ENCODE measurements at places on chromosomes 6 and 20. TPM values are rescaled to one million over a fixed set of nuclear protein-coding genes. Genes with fewer than 3 reads are reported as not detected.

The NTSR1 gene
- 0.21 TPM for total RNA-seq

The ADA gene
- total RNA-seq, result 110 TPM

The MOCS1 gene
- not detected for total RNA-seq

The CDYL gene
- 32.5 TPM for total RNA-seq

The DPPA5 gene
- total RNA-seq, result not detected

- no peaks in the 10 kb centered on the region for H3K27me3 ChIP-seq
- no peak overlapping the region for H3K4me3 ChIP-seq
- H3K27ac ChIP-seq, result no peak overlapping the region
- H3K36me3 ChIP-seq, result peaks cover 14% of the 10 kb centered on the region
- H3K4me1 ChIP-seq, result peaks cover 7% of the 10 kb centered on the region
Observed at GRCh38 chr20:37755665-37756064, 61.8 kb downstream of the CTNNBL1 start.

GRCh38 chr6:145213614-145214013, 521.7 kb downstream of the EPM2A start:
- H3K4me3 ChIP-seq, result no peak overlapping the region
- no peaks in the 10 kb centered on the region for H3K4me1 ChIP-seq
- H3K27ac ChIP-seq, result no peak overlapping the region
- H3K36me3 ChIP-seq, result no peaks in the 10 kb centered on the region

DNA sequence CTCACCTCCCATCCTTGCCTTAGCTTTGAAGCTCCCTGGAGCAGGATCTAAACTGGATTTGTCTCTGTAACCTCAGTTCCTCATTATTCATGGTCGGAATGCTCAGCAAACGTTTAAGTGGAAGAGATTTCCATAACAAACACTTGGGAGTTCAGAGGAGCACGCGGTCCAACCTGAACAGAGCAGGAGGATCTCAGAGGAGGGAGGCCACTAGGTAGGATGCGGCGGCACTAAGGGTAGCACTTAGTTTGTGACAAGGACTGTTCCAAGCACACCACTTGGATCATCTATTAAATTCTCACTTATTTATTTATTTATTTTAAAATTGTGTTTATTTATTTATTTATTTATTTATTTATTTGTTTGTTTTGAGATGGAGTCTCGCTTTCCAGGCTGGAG, 13.3 kb upstream of the CCN5 start:
- H3K36me3 ChIP-seq, result no peaks in the 10 kb centered on the region
- no peak overlapping the region for H3K4me3 ChIP-seq
- no peak for DNase-seq
- no peaks in the 10 kb centered on the region for H3K4me1 ChIP-seq

- H3K36me3 ChIP-seq, result peaks cover 18% of the 10 kb centered on the region
- no peak overlapping the region for H3K27ac ChIP-seq
- H3K4me1 ChIP-seq, result peaks cover 8% of the 10 kb centered on the region
- no peak for DNase-seq
- no peak overlapping the region for H3K4me3 ChIP-seq
Observed at GRCh38 chr6:20881365-20881764, 347.1 kb downstream of the CDKAL1 start.

DNA sequence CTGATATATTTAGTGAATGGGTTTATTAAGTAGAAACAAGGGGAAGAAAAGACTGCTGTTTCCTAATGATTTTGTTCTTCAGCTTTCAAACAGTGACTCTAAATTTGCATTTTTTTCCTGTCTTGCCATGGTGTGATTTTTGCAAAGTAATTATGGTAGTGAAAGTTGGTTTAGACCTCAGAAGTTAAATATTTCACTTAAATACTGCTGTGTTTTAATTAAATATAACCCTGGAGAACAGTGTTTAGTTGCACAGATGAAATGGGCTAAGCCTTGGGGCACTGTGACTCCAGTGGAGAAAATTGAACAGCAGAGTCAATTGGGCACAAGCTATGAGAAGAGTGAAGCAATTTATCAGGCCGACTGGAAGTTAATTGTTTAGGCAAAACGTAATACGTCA, 111.1 kb upstream of the MCHR2 start:
- H3K27me3 ChIP-seq, result peaks cover 10% of the 10 kb centered on the region
- no peak for DNase-seq
- H3K4me1 ChIP-seq, result no peaks in the 10 kb centered on the region
- H3K4me3 ChIP-seq, result no peak overlapping the region

- DNase-seq, result no peak
- H3K4me1 ChIP-seq, result no peaks in the 10 kb centered on the region
- H3K27me3 ChIP-seq, result peaks cover 3% of the 10 kb centered on the region
- no peaks in the 10 kb centered on the region for H3K36me3 ChIP-seq
- no peak overlapping the region for H3K27ac ChIP-seq
- H3K4me3 ChIP-seq, result no peak overlapping the region
Observed at GRCh38 chr6:136146130-136146529, 104.0 kb downstream of the MTFR2 start.

GRCh38 chr20:40677343-40677924, 11.6 kb downstream of the MAFB start:
- no peak for DNase-seq
- peaks cover 3% of the 10 kb centered on the region for H3K4me1 ChIP-seq
- no peak overlapping the region for H3K4me3 ChIP-seq
- H3K27me3 ChIP-seq, result peaks cover 49% of the 10 kb centered on the region
- H3K36me3 ChIP-seq, result no peaks in the 10 kb centered on the region
- no peak overlapping the region for H3K27ac ChIP-seq

DNA sequence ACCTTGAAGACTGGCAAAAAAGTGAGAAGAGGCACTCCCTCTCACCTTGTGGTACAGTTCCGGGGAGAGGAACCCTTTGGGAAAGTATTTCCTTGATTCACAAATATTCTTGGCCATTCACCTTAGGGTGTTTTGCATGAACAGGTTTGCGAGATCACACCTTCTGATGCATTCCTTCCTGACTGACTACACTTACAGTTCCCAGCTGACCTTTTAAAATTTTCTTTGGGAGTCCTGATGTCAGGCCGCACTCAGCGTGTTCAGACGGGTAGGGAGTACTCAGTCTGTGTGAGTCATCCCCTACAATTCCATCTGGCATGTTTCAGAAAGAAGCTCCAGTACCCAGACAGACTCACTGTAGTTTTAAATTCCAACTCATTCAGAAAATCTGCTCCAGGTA, 1.7 kb downstream of the ADGRF4 start:
- no peak overlapping the region for H3K4me3 ChIP-seq
- DNase-seq, result no peak
- H3K4me1 ChIP-seq, result peaks cover 11% of the 10 kb centered on the region
- peaks cover 9% of the 10 kb centered on the region for H3K27me3 ChIP-seq
- no peaks in the 10 kb centered on the region for H3K36me3 ChIP-seq
- no peak overlapping the region for H3K27ac ChIP-seq
